ENCODE measurements at places on chromosomes 16 and 17.

GRCh38 chr17:71192039-71192555 lies 928.7 kb upstream of the SOX9 start:
- no peak for DNase-seq

- no peak for DNase-seq
These were observed 47.7 kb downstream of the CFDP1 start for GRCh38 chr16:75385507-75386152.

DNA sequence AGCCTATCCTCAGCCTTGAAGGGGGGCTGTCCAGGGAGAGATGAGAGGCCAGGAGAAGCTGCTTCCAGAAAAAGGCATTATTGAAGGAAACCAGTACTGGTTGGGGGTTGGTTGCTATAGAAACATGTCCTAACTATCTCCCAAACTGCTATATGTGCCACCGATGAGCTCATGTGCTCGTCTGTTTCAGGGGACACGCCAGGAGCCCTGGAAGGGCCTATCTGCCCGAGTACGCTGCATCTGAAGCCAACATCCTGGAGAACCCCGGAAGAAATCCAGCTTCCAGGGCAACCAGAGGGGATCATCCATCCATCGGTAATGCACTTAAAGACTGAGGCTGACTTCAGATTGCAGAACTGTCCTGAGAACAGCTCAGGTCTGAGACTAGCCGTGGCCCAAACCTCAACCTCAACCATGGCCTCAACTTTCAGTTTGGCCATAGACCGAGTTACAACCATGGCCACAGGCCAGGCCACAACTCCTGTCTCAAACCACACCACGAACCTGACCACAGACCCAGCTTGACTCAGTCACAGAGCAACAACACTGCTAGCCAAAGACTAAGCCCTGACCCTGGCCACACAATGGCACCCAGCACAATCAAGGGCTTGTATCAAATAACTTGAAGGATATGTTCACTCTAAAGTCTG lies 10.2 kb downstream of the PITPNM3 start:
- no peak for DNase-seq

- peak; percentile 95 for DNase-seq
These were observed 23.3 kb downstream of the CPNE2 start for GRCh38 chr16:57115514-57116182.

GRCh38 chr17:79626156-79626890 lies 15.5 kb upstream of the RBFOX3 start:
- no peak for DNase-seq

DNA sequence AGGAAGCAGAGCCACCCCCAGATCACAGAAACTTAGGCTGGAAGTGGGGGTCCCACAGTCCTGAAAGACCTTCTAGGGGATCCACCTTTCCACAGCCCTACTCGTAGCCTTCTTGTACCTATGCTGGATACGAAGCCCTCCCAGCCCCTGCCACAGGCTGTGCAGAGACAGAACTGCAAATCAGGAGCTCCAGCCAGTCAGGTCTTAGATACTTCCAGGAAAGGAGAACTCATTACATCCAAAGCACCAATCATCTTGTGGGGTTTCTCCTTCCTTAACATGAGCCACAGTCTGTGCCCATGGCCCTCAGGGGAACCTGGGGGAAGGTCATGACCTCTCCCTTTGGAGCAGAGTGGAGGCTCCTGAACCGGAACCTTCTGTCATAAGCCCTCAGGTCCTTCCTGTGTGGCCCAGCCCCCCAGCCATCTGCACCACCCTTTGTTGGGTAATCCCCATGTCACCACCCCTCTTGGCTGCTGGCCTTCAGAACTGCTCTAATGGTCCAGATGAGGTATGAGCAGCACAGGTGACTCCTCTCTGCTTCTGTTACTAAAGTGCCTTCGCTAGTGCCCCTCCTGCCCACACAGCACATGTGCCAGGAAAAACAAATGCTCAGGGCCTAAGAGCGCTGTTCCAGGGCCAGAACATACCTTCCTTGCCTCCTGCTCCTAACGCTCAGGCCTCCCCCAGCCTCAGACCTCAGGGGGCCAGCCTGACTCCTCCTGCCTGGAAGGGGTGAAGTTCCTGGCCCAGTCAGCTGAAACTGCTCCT lies 14.6 kb downstream of the SRCIN1 start:
- no peak for DNase-seq

GRCh38 chr16:80931801-80932707 lies 74.6 kb downstream of the CMC2 start:
- DNase-seq = peak; percentile 73

DNA sequence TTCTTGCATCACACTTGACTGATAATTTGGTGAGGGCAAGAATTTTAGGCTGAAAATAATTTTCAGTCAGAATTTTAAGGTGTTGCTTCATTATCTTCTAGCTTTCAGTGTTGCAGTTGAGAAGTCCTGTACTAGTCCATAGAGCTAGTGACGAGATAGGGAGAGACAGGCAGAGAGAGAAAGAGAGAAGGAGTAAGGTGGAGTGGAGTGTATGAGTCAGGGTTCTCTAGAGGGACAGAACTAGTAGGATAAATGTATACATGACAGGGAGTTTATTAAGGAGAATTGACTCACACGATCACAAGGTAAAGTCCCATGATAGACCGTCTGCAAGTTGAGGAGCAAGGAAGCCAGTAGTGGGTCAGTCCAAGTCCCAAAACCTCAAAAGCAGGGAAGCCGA lies 127.2 kb downstream of the UTP18 start:
- DNase-seq = no peak

DNA sequence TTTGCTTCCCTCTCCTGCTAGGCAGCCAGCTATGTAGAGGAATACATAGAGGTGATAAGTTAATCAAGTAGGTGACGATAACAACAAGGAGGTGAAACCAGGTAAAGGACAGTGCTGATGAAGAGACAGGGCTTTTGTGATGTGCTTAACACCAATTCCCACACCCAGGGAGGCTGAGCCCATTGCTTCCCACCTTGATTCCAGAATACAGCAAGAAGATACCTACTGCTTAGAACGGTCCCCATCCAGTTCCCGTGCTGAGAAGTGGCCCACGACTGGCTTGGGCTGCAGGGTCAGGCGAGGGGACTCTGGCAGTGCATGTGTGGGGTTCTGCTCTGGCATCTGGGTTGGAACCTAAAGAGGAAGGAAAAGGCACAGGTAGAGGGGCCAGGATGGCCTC lies 16.1 kb upstream of the GFAP start:
- no peak for DNase-seq

- no peak for DNase-seq
These were observed 4.2 kb upstream of the CBX4 start for GRCh38 chr17:79843474-79843815.

DNA sequence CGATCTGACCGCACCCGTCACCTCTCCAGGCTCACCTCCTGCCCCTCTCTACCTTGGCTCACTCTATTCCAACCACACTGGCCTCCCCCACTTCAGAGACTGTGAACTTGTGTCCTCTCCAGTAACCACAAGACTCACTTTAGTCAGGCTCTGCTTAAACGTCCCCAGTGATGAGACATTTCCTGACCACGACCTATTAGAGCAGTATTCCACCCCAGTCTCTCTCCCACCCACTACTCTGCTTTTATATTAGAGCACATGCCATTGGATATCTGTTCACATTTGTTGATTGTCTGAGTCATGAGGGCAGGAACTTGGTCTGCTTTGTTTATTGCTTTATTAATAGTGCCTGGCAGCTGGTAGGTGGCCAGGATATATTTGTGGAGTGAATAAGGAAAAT lies 20.1 kb downstream of the COX11 start:
- no peak for DNase-seq

DNA sequence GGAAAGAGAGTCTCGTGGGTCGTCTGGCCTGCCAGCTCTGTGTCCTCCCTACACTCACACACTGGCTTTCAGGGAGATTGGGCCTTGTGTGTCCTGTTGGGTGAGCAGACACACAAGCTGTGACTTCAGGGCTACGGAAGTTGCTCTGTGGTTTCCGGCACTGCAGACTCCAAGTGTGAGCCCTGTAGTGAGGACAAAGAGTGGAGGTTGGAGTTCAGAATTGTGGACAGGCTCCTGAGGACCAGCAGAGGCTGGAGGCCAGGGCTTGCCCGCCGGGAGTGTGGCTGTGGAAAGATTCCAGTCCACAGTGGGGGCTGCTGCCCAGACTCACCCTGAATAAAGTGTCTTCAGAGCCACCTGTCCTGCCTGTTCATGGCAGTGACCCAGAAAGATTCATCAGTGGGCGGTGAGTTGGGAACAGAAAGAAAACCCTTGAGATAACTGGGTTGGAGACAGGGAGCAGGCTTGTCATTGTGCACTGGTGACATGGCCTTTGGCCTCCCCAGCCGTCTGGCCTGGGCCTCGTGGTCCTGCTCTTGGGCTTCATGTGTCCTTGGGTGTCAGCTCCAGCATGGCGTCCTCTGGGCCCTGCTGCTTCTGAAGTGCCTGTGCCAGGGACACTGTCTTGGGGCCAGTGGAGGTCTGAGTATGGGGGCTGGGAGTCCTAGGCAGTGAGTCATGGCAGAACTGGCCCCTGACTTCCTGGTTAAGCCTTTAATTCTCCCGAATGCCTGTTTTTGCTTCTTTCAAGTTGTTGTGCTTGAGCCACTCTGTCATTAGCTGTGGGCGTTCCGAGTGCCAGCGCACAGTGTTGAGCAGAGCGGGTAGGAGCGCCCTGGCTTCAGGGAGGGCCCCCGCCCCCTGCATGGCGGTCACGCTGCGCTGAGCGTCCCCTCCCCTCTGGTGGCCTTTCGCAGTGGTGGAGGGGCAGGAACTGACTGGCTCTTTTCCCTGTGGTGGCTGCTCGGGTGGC lies 19.9 kb upstream of the ZNF750 start:
- no peak for DNase-seq

DNA sequence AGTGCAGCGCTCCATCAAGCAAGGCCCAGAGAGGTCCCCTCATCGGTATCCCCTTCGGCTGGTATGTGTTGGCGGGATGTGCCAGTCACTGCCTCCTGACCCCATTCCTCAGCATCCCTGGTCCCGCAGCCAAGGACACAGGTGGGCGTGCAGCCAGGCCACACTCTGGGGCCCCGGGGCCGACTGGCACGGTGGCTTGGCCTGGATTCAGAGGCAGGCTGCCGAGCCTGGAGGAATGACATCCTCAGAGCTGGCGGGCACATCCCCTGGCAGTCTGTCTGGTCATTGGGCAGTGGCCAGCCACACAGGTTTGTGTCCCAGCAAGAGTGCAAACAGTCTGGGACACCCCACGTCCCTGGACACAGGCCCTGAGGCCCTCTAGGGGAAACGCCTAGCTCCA lies 111.1 kb downstream of the SDK2 start:
- peak; percentile 75 for DNase-seq

- DNase-seq = peak; percentile 77
These were observed 11.4 kb downstream of the ZNF629 start for GRCh38 chr16:30775392-30776188.

GRCh38 chr16:30372038-30372712 lies 1.9 kb upstream of the TBC1D10B start:
- DNase-seq = no peak

DNA sequence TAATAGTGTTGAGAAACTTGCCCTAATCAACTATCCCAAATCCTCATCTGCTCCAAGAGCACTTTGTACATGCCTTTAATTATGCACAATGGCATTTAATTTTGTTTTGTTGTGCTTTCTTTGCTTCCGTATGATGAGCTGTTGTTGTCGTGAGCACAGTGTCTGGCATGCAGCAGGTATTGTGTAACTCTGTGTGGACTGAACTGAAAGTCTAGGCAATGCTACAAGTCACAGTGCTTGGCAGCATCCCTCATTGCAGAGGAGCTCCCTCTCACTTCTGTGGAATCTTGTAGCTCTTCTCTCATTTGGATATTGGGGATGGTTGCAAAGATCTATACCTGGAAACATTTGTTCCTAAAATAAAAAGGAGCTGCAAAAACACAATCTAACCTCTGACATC lies 502.2 kb upstream of the CA10 start:
- no peak for DNase-seq

DNA sequence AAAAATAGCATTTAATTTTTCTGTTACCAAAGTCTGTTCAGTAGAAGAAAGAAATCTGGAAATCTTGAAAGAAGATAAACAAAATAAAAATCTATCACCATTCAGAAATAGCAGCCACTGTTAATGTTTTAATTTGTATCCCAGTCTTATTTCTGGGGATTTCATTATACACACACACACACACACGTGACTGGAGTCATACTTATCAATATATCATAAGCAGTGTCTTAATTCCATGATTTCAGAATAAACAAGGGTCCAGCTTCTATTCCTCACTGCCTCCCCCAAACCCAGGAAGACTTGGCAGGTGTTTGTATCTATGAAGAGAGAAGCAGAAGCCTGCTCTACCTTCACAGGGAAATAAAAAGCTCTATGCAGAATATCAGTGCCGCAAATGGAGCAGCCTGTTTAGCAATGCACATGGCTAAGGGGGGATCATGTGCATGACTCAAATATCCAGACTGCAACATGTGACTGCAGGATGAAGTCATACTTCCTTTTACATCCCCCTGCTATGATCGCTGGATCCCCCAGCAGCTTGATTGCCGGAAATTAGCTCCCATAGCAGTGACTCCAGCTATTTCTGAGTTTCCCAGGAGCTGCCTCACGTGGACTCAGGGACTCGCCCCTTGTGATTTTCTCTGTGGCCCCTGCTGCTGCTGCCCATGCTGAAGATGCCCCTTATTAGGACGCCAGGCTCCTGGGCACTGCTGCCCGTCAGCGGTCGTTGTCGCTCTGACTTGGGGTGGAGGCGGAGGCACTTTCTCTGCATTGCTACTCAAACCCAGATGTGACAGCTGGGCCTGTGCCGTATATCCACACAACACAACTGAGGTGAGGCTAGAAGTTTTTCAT lies 341.0 kb downstream of the CPPED1 start:
- DNase-seq = no peak

DNA sequence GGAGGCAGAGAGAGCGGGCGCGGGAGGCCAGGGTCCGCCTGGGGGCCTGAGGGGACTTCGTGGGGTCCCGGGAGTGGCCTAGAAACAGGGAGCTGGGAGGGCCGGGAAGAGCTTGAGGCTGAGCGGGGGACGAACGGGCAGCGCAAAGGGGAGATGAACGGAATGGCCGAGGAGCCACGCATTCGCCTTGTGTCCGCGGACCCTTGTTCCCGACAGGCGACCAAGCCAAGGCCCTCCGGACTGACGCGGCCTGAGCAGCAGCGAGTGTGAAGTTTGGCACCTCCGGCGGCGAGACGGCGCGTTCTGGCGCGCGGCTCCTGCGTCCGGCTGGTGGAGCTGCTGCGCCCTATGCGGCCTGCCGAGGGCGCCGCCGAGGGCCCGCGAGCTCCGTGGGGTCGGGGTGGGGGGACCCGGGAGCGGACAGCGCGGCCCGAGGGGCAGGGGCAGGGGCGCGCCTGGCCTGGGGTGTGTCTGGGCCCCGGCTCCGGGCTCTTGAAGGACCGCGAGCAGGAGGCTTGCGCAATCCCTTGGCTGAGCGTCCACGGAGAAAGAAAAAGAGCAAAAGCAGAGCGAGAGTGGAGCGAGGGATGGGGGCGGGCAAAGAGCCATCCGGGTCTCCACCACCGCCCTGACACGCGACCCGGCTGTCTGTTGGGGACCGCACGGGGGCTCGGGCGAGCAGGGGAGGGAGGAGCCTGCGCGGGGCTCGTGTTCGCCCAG lies 1.2 kb upstream of the CBX4 start:
- DNase-seq = peak; percentile 29

All from C1 segment of cervical spinal cord (tissue), 14 donors.